GM23248 (cell line): ENCODE measurements at places on chromosomes 2 and 18. TPM values are rescaled to one million over a fixed set of nuclear protein-coding genes. Genes with fewer than 3 reads are reported as not detected.
A peak's percentile ranks its signal among the peaks of the same experiment; 100 is the strongest.

GRCh38 chr18:41347057-41347456 lies 608.0 kb upstream of the PIK3C3 start:
- no peak for DNase-seq

GRCh38 chr2:151973901-151974199 lies 125.0 kb downstream of the CACNB4 start:
- peak; percentile 18 for DNase-seq

DNA sequence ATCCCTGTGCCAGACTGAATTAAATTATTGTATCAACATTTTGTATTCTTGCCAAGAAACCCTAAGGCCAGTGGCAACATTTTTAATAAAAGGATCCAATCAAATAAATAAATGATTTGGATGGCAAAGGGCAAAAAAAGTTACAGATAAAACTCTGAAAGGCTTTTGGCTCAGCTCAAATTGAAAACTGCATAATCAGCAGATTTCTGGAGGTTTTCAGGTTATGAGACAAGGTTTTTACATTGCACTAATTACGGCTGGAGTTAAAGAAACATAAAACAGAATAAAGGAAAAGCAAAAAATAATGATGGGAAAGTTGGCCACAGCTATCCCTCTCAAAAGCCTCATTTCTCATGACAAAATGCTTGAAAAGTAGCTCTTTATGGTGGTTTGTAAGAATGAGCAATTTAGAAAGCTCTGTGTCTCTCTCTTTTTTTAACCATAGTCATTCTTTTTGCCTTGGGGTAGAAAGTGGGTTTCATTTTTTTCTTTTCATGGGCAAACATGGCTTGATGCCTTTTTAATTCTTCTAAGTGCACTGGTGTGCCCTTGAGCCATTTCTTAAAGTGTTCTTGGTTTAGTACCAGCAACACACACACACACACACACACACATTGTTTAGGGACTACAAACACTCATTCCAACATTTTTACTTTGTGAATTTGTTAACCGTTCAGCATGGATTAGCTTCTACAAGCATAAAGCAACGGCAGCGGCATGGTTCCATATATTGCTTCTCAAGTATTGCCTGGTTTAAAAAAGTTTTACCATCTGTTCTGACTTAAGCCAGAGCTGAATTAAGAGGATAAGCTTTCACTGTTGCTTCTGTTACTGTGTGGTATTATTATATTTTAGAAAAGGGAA lies 747.1 kb upstream of the FSHR start:
- DNase-seq, result no peak

DNA sequence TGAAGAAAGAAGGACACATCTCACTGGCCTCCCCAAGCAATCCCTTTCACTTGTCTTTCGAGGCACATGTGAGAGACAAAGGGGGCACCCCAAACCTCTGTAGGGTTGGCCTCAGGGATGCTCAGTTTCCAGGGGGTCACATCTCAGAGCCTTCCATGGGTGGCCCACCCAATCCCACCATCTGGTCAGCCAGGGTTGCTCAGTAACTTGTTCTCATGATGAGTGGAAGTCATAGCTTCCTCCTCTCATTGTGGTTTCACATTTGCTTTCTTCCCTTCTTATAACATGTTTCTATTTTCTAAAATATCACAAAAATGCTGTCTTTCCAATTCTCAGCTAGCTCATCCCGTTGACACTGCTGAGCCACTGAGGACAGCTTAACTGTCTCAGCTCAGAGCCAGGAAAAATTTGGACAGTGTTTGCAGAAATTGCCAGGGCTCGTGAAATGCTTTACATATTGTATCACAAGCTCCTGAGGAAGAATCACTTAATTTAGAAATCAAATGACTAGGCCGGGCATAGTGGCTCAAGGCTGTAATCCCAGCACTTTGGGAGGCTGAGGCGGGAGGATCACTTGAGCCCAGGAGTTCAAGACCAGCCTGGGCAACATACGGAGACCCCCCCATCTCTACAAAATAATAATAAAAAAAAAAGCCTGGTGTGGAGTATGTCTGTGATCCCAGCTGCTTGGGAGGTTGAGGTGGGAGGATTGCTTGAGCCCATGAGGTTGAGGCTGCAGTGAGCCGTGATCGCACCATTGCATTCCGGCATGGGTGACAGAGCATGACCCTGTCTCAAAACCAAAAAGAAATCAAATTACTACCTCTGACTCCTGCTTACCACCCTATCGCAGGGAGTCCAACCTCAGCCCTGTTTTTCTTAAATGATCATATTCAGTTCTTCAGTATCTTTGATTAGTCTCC lies 129.3 kb downstream of the PRKCE start:
- DNase-seq, result peak; percentile 39

DNA sequence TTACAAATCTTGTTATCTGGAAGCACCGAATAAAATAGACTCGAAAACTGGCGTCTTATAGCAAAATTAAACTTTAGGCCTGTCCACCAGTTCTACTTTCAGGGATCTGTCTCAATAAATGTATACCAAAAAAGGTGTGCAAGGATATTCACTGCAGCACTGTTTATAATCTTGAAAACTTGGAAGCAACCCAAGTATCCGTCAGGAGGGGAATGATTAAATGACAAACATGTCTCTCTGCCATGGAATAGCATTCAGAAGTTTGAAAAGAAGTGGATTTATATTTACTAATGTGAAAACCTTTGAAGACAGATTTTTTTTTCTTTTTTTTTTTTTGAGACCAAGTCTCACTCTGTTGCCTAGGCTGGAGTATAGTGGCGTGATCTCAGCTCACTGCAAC lies 32.3 kb upstream of the SATB2 start:
- no peak for DNase-seq

DNA sequence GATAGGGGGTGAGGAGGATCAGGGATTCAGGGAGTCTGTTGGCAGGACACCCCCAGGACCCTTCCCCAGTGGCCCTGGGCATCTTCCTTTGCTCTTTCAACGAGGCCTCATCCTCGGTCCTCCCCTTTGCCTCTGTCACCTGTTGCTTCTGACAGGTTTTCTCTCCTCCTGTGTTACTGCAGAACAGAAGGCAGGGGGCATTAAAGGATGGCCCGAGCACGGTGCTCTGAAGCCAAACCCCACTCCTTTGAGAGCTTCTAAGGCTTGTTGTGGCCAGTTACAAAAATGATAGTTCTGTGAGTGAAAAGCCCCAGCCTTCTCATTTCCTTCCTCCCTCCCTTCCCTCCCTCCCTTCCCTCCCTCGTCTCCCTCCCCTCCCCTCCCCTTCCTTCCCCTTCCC lies 82.5 kb downstream of the THNSL2 start:
- no peak for DNase-seq

GRCh38 chr2:198657512-198658121 lies 800.1 kb downstream of the SATB2 start:
- peak; percentile 61 for DNase-seq

DNA sequence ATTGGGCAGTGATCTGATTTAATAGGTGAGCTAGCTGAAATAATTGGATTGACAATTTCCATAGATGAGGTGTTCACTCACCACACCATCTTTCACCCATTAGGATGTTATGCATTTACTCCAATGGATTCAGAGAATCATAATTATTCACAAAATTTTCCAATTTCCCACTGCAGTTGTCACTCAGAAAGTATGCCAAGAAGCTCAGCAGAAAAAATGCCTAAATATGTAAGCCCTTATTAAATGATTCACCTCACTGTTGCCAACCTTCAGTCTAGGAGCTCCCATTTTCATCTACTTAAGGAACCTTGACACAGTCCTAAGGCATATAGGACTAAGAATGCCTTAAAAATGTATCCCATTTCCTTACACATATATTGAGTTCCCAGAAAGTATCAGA lies 94.3 kb downstream of the MBD2 start:
- DNase-seq, result peak; percentile 45

DNA sequence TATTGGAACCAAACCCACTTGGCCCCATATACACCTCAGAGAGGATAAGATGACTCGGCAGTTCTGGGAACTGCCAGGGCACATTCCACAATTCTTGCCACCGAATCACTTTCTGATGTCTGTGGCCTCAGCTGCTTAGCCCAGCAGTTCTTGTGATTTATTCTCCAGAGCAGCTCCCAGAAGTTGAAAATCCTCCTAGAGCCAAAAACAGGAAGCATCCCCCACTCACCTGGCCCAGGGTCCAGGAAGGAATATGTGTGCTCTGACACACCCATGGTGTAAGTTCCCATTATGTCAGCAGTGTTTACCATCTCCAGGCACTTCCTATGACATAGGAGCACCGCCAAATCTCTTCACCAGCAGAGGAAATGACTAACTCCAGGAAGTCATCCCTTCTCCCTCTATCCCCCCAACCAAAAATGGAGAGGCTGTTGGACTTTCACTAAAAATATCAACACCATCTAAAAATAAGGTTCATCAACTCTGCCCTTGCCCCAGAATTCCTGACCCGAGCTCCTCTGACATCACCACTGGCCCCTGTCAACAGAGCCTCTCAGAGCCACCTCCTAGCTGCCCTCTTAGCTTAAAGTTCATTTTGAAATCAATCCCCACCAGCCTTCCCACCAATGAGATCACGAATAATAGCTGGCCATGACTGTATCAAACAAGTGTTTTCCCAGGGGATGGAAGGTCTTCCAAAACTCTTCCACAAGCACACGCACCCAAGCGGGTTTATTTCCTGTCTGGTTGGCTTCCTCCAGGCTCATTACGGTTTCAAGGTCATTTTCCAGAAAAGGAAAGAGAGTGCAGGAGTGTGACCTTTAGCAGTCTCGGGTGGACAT lies 223.1 kb upstream of the PARD3B start:
- DNase-seq, result peak; percentile 25

GRCh38 chr18:48852292-48852691 lies 98.5 kb downstream of the SMAD7 start:
- peak; percentile 40 for DNase-seq

- DNase-seq, result no peak
Measured at GRCh38 chr2:97936881-97937280, 58.9 kb downstream of the TMEM131 start.

The MC2R gene
- polyA plus RNA-seq, result not detected in 2 replicates

The CRYGB gene
- polyA plus RNA-seq, result not detected in 2 replicates

The KCNS3 gene
- 2.5 TPM in 2 replicates for polyA plus RNA-seq

The RNF138 gene
- 15.4 and 19.6 TPM in 2 replicates for polyA plus RNA-seq

The TUBA3E gene
- polyA plus RNA-seq, result not detected in 2 replicates

The SPATA3 gene
- polyA plus RNA-seq, result not detected in 2 replicates

The C2orf78 gene
- not detected in 2 replicates for polyA plus RNA-seq

The DSG1 gene
- polyA plus RNA-seq, result not detected in 2 replicates

The EMILIN2 gene
- 6.5 and 9.0 TPM in 2 replicates for polyA plus RNA-seq

The SP140 gene
- 0.53 TPM in 1 of 2 replicates, not detected in the other for polyA plus RNA-seq

The POTEJ gene
- not detected in 2 replicates for polyA plus RNA-seq

The COL6A3 gene
- 344 and 350 TPM in 2 replicates for polyA plus RNA-seq

The B3GNT7 gene
- polyA plus RNA-seq, result 0.08 TPM in 1 of 2 replicates, not detected in the other
